Glomerular endothelial cell (primary cell): ENCODE measurements at places on chromosomes 4 and X. TPM values are rescaled to one million over a fixed set of nuclear protein-coding genes. Genes with fewer than 3 reads are reported as not detected.

- no peak for DNase-seq
Measured at GRCh38 chrX:74453178-74453577, 31.9 kb downstream of the SLC16A2 start.

DNA sequence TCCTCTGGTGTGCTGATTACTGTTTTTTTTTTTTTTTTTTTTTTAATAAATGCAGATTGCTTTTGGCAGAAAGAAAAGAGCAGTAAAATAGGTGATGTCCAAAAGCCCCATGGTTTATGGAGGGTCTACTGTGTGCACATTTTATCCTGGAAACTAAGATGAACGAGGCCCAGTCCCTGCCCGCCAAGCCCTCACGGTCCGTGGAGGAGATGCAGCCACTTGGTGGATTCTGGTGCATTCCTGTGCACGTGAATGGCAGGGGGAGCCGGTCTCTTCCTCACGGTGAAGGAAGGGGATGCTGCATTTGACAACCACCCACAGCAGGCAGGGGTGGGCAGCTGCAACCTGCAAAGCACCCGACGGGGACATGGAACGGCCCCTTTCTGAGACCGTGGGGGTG, 100.2 kb upstream of the AFAP1 start:
- no peak for DNase-seq

DNA sequence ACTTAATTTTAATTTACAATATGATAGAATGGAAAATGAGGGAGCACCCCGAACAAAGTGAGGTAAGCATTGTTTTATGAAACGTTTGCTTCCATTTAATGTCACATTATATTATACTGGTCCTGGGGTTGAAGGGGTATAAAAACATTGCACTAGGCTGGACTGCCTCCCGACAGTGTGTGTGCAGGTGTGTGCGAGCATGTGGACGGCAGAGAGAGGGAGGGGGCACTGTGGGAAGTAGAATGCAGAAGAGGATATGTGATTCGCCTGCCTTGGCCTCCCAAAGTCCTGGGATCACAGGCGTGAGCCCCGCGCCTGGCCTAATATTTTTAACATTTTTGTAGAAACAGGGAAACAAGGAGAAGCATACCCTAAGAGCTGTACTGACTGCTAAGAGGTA, 36.0 kb downstream of the IRF2 start:
- no peak for DNase-seq

DNA sequence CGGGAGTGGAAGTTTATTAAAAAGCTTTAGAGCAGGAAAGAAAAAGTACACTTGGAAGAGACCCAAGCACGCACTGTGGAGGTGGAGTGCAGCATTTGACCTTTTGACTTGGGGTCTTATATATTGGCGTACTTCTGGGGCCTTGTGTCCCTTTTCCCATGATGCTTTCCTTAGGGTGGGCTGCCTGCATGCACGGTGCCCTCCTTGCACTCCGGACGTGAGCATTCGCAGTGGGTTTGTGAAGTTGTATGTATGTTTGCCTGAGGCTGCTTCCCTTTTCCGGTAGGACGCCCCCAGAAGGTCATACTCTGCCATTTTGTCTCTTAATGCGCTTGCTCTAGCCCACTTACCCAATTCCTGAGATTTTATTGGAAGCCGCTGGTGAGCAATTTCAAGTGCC, 39.6 kb downstream of the TRMT44 start:
- DNase-seq = no peak

The PAGE1 gene
- total RNA-seq = not detected in 2 replicates

DNA sequence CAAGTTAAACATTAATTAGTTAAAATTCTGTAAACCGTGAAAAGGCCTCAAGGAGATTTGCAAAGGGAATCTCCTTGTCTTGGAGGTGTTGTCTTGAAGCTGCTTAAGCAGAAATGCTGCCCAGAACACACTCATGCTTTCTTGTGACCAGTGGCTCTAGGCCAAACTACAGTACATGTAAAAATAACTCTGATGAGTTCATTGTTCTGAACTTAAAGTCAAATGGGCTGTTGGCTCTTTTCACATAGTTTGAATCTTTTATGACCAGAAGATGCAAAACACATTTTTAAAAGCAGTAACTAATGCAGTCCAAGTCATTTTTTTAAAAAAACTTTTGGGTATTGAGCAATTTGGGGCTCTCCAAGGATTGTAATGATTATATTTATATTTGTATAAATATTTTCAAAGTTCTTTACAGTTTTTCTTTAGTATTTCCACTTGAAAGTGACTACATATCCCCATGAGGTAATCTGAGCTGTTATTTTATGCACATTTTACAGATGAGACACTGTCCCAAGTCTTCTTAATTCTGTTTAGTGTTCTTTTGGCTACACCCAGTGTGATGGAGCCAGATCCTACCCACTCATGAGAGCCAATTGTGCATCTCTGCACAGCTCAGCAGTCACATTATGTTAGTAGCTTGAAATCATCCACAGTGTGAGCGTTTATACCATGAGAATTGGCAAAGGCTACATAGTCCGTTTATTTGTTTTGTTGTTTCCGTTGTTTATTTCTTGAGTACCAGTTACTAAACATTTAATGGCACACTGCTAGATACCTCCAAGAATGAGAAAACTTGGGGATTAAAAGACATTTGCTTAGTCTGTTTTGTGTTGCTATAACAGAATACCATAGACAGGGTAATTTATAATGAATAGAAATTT, 112.8 kb upstream of the ATXN3L start:
- no peak for DNase-seq

The SYTL4 gene
- total RNA-seq = 10.5 and 24.0 TPM in 2 replicates

The ADGRG4 gene
- 0.29 and 0.47 TPM in 2 replicates for total RNA-seq

GRCh38 chr4:37685823-37686372, 278 bp downstream of the RELL1 start:
- no peak for DNase-seq

DNA sequence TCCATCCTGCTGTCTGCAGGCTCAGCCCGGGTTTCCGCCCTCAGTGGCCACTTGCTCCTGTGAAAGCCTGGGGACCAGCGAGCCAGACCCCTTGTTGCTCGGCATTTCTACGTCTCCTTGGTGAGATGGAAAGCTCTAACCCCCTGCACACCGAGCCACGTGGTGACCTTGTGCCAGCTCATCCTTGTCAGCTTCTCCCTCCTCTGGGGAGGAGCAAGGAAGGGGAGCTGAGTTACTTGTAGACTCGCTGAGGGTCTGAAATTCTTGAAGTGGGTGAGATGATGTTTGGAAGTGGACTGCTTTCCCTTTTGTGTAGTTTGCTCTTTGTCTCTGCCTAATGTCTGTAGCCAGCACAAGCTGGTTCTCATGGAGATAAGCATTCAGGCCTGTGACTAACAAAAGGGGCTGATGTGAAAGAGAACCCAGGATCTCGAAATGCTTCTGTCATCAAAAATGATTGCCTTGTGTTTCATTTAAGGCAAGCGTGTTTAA, 29.3 kb downstream of the RGS12 start:
- DNase-seq = no peak
